ENCODE measurements at places on chromosomes 2 and 18.

DNA sequence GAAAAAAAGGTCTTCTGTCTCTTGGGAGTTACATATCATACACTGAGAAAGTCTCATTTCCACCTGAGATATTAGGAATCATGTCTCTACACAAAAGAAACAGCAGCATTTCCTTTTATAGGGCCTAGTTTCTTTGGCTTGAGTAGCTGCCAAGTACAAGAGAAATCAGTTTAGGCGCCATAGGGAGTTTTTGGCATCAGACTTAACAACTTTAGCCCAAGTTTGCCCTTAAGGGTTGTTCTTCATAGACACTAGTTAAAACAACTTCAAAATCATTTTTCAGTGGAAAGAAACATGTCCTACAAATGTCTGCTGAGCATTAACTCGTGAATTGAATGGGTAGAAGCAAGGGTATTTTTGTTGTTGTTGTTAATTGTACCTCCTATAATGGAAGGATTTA, 587.0 kb upstream of the DSEL start:
- no peak for DNase-seq

GRCh38 chr2:171341394-171342066, 92.3 kb downstream of the METTL8 start:
- DNase-seq: no peak

GRCh38 chr2:160367887-160368286, 125.7 kb downstream of the RBMS1 start:
- peak; percentile 93 for DNase-seq

- DNase-seq: no peak
These were observed 9.8 kb downstream of the TMX3 start for GRCh38 chr18:68705119-68705518.

GRCh38 chr2:231392431-231393148, 2.9 kb upstream of the B3GNT7 start:
- DNase-seq: no peak

- DNase-seq: no peak
These were observed 99.0 kb downstream of the EPB41L3 start for GRCh38 chr18:5444847-5445246.

GRCh38 chr2:106953236-106953635, 67.3 kb upstream of the ST6GAL2 start:
- no peak for DNase-seq

DNA sequence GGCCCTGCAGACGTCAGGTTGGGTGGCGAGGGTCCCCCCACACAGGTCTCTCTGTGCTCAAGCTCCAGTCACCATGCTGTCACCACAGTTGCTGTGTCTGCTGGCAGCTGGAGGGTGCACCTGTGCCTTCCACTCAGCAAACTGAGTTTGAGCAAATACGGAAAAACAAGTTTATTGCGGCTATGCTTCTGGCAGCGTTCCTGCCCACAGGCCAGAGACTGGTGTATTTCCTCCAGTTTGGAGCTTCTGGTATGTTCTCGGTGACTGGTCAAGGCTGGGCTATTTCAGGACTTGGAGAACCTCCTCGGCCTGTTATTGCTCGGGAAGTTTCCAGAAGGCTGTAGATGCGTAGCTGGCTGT, 132.6 kb downstream of the SEPTIN10 start:
- no peak for DNase-seq

DNA sequence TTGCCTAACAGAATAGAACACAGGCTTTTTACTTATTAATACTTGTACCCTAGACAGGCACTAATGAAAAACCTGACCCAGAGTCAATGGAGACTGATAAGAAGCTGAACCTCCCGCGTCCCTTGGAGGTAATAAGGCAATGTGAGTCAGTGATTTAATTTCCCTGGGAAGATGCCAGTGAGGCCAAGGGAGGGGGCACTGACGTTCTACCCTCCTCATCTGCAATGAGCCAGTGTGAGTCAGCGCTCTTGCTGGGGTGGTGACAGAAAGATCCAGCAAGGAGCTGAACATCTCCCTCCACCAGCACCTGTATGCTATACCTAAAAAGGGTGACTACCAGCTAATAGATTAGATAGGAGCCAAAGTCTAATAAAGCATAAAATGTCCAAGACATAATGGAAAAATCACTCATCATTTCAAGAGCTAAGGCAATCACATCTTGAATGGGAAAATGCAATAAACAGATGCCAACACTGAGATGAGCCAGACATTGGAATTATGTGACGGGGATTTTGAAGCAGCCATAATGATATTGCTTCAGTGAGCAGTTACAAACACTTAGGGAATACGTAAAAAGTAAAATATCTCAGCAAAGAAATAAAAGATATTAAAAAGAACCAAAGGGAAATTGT, 116.9 kb downstream of the TPGS2 start:
- DNase-seq: peak; percentile 95

DNA sequence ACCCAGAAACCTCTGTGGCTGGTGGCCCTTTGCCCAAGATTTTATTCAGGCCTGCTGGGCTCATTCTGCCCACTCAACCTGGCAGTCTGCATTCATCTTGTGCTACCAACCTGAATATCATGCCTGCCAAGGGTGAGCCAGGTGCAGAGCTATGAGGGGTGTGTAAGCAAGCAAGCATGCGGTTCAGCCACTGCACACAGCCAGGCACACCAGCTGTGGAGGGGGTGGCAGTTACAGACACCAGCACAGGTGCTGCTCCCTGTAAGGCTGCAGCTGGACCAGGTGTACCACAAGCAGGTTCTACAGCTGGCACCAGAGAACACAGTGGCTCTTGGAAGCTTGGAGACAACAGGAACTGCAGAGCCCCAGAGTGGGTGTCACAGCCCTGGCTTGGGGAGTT, 633.2 kb downstream of the FBXO15 start:
- DNase-seq: no peak

Data from A172 (cell line).